ENCODE measurements at places on chromosomes 1 and 21.

- DNase-seq: no peak
These were observed 231.5 kb upstream of the SNX7 start for GRCh38 chr1:98429965-98430443.

DNA sequence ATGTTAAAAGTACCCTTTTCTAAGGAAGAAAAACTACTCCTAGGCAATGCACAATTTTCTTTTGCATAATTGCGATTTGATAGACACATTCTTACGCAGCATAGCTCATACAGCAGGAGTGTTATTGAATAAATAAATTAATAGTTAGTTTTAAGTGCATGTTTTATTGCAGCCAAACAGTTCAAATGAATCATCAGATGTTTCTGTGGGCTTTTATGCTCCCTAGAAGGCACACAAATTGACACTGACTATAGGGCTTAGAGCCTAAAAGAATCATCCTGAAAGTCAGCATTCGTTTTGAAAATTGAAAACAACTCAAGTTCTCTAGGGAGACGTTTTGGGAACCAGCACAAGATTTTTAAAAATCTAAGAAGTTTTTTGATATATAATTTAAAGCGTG lies 411.9 kb downstream of the HLX start:
- DNase-seq: no peak

DNA sequence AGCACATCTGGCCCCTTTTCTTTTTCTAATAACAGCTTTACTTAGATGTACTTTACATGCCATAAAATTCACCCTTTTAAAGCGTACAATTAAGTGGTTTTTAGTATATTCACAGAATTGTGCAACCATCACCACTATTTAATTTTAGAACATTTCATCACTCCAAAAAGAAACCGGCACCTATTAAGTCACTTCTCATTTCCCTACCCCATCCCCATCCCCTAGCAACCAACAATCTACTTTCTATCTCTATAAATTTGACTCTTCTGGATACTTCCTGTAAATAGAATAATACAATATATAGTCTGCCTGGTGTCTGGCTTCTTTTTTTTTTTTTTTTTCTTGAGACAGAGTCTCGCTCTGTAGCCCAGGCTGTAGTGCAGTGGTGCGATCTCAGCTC lies 59.5 kb upstream of the ENAH start:
- DNase-seq: no peak

GRCh38 chr1:30132602-30133286 lies 590.6 kb downstream of the MATN1 start:
- no peak for DNase-seq

- no peak for DNase-seq
These were observed 56.3 kb upstream of the GALNT2 start for GRCh38 chr1:230010603-230011332.
